NCI-H460 (cell line): ENCODE measurements at places on chromosomes 16 and 17. TPM values are rescaled to one million over a fixed set of nuclear protein-coding genes. Genes with fewer than 3 reads are reported as not detected.

- no peak for DNase-seq
These were observed 25.4 kb upstream of the DYNLRB2 start for GRCh38 chr16:80515374-80515773.

GRCh38 chr17:83154311-83155127 lies 75.1 kb downstream of the METRNL start:
- no peak for DNase-seq

GRCh38 chr16:23683487-23683886 lies 4.8 kb downstream of the PLK1 start:
- no peak for DNase-seq

DNA sequence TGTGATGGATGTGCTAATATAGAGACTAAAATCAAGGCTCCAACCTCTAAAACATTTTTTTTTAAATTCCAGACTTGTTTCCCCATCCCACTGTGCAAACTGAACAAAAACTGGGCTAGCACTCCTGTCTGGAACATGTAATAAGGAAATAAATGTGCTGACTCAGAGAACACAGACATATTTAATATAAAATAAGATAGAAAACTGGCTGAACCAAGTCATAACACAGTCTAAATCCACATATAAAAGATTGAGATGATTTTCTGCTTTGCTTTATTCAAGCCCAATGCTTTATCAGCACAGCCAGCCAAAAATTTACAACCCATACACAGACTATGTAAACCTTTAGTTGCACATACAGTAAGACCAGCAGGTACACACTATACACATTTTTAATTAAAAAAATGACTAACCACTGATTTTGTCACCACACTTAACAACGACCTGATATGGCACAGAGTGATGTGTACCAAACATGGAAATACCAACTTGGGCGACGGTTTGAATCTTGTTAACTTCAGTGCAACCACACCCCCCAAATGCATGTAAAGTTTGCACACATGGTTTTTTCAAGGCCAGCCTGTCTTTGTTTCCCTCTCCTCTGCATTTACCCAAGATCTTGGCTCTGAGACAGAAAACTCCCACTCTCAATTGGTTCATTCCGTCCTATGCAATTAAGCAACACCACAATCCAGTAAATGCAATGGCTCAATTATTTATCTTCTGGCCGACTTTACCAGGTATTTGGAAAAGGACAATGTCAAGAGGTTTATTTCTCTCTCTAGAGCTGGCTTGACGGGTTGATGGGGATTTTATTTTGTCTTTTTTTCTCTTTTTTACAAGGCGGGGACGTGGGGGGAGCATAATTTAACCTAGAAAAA lies 1.2 kb downstream of the STAT3 start:
- no peak for DNase-seq

GRCh38 chr17:19709841-19710240 lies 6.5 kb downstream of the SLC47A2 start:
- DNase-seq = no peak

The SLC35G6 gene
- not detected in 2 replicates for total RNA-seq

The EVPLL gene
- total RNA-seq = not detected in 2 replicates

The HSD17B2 gene
- not detected in 2 replicates for total RNA-seq

The GPR179 gene
- 0.03 and 0.05 TPM in 2 replicates for total RNA-seq

The HOXB1 gene
- total RNA-seq = not detected in 2 replicates

The PRCD gene
- total RNA-seq = not detected in 2 replicates

The NETO2 gene
- 80.8 and 99.4 TPM in 2 replicates for total RNA-seq

- no peak for DNase-seq
These were observed 14.4 kb downstream of the FA2H start for GRCh38 chr16:74760007-74760767.

- no peak for DNase-seq
These were observed 5.7 kb downstream of the CCDC102A start for GRCh38 chr16:57530522-57531252.

GRCh38 chr17:37676115-37676925 lies 33.1 kb upstream of the DDX52 start:
- no peak for DNase-seq

DNA sequence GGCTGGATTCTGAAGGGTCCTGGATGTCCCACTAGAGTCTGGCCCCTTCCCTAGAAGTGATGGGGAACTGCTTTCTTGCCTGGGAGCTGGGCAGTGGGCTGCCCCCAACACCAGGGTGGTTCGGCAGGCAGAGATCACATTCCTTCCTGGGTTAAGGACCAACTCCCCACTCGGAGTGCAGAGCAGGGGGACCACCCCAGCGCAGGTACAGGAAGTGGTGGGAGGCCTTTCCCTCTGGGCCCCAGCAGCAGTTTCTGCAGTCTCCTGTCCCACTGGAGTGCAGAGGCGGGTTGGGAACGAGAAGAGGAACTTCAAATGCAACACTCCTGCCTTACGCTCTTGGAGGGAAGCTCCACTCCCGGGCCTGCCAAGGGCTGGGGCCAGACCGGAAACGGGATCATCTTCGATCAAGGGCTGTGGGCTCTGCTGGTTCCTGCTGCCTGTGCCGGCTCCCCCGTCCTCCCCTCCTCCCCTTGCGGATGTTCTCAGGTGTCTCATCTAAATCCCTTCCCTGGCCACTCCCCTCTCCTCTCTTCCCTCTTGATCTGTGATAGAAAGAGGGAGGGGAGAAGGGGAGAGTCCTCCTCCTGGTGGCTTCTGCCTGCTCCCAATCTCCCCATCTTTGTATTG lies 9.0 kb upstream of the NGFR start:
- DNase-seq = no peak

GRCh38 chr17:40425741-40426140 lies 8.0 kb upstream of the TOP2A start:
- DNase-seq = no peak

DNA sequence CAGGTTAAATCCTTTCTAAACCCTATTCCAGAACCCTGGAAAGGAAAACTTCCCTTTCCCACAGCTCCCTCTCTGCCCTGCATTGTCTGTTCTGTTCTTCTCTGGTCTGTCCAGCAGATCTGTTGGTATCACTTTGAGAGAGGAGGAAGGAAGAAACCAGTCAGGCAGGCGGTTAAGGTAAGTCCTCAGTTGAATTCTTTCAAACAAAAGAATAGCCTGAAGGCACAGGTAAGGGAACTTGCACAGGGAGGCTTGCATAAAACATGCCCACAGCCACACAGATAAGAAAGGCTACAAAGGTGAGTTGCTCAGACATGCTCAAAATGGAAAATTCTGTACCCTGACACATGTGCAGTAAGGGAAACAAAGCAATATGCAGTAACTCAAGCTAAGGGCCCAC lies 595.7 kb upstream of the CDH5 start:
- DNase-seq = no peak

The PPM1E gene
- total RNA-seq = 0.87 and 0.92 TPM in 2 replicates

GRCh38 chr17:78674595-78675315 lies 97.6 kb upstream of the DNAH17 start:
- DNase-seq = no peak

- DNase-seq = no peak
These were observed 15.9 kb downstream of the PSMB3 start for GRCh38 chr17:38768417-38768816.

The TBC1D3I gene
- total RNA-seq = not detected in 2 replicates
